Neural progenitor cell (in vitro differentiated cells): ENCODE measurements at places on chromosomes 1 and 21.

GRCh38 chr1:177239792-177240191 lies 69.0 kb downstream of the BRINP2 start:
- no peak overlapping the region for H3K27ac ChIP-seq
- H3K36me3 ChIP-seq, result no peaks in the 10 kb centered on the region
- no peak overlapping the region for H3K4me3 ChIP-seq
- H3K4me1 ChIP-seq, result peaks cover 5% of the 10 kb centered on the region
- DNase-seq, result no peak

- H3K4me3 ChIP-seq, result no peak overlapping the region
- H3K36me3 ChIP-seq, result no peaks in the 10 kb centered on the region
- DNase-seq, result no peak
- H3K27me3 ChIP-seq, result no peaks in the 10 kb centered on the region
- no peaks in the 10 kb centered on the region for H3K4me1 ChIP-seq
These were observed 18.1 kb upstream of the TENT5C start for GRCh38 chr1:117587499-117588356.

DNA sequence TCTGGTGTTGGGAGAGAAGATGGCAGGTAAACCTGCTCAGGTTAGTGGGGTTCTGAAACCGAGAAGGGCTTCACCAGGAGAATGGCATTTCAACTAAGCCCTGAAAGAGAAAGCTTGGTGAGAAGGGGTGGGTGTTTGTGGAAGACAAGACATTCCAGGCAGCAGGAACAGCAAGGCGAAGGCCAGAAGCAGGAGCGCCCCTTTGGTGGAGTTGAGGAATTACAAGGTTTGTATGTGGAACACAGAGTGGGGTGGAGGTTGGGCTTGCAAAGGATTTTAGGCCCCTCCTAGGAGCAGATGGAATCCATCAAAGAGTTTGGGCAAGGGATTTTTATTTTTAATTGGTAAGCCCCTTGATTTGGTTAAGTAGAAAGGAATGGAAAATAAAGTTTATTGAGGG lies 24.8 kb upstream of the ELOA start:
- H3K27me3 ChIP-seq, result no peaks in the 10 kb centered on the region
- DNase-seq, result peak; percentile 78
- H3K27ac ChIP-seq, result no peak overlapping the region
- no peak overlapping the region for H3K4me3 ChIP-seq

GRCh38 chr21:41707960-41708330 lies 58.9 kb downstream of the RIPK4 start:
- no peaks in the 10 kb centered on the region for H3K36me3 ChIP-seq
- no peak overlapping the region for H3K27ac ChIP-seq
- peaks cover 11% of the 10 kb centered on the region for H3K27me3 ChIP-seq
- no peak for DNase-seq
- H3K4me1 ChIP-seq, result peaks cover 12% of the 10 kb centered on the region

DNA sequence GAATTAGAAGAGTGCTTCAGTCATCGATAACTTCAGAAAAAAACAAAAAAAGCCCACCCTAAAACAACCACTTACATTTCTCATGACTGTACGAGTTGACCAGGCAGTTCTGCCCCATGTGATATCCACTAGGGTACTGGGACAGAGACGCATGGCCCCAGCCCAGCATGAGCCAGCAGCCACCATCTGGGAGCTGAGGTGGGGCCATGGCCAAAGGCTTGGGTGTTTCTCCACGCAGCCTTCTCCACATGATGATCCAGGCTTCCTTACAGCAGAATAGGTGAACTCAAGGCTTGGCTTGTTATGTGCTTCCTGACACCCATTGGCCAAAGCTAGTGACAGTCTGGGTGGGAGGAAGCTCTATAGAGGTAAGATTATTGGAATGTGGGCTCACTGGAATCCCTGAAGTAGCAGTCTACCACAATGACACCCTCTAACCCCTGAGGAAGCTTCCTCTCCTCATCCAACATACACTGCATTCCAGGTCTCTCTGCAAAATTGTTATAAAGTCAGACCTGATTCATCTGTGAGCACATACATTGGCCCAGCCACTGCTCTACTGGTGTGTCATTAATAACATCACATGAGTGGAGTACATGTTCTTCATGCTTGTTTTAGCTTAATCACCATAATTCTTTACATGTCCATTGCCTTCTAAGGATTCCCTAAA lies 66.3 kb upstream of the NTPCR start:
- no peak overlapping the region for H3K4me3 ChIP-seq
- no peaks in the 10 kb centered on the region for H3K36me3 ChIP-seq
- no peak overlapping the region for H3K27ac ChIP-seq
- H3K4me1 ChIP-seq, result no peaks in the 10 kb centered on the region

GRCh38 chr21:34513129-34513675 lies 1.2 kb upstream of the KCNE1 start:
- peaks cover 16% of the 10 kb centered on the region for H3K4me1 ChIP-seq
- peak; percentile 22 for DNase-seq
- no peaks in the 10 kb centered on the region for H3K36me3 ChIP-seq
- no peak overlapping the region for H3K4me3 ChIP-seq
- H3K27me3 ChIP-seq, result no peaks in the 10 kb centered on the region
- no peak overlapping the region for H3K27ac ChIP-seq

- no peaks in the 10 kb centered on the region for H3K4me1 ChIP-seq
- no peak overlapping the region for H3K4me3 ChIP-seq
- DNase-seq, result no peak
- no peak overlapping the region for H3K27ac ChIP-seq
- H3K36me3 ChIP-seq, result no peaks in the 10 kb centered on the region
- no peaks in the 10 kb centered on the region for H3K27me3 ChIP-seq
These were observed 75.4 kb downstream of the SLC25A24 start for GRCh38 chr1:108124622-108125311.

GRCh38 chr21:33980276-33980916 lies 64.8 kb upstream of the ATP5PO start:
- no peak overlapping the region for H3K27ac ChIP-seq
- H3K4me3 ChIP-seq, result no peak overlapping the region
- no peaks in the 10 kb centered on the region for H3K36me3 ChIP-seq
- H3K4me1 ChIP-seq, result peaks cover 15% of the 10 kb centered on the region
- H3K27me3 ChIP-seq, result no peaks in the 10 kb centered on the region
- DNase-seq, result no peak

DNA sequence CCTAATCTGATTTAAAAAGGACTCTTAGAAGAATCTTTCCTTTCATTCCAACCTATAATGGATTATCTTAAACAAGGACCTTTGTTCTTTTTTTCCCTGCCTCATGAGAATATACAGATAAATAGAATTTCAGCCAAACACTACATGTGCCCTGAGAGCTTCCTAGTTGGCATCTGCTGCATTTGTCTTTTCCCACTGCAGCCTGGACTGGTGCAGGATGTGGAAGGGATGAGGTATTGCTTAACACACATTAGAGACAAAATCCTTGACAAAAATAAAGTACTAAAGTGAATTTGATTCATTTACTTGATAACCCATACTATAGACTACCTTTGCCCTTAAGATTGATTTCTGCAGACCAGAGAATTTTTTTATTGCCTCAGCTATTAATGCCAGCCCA lies 59.5 kb downstream of the PALMD start:
- no peak overlapping the region for H3K27ac ChIP-seq
- no peaks in the 10 kb centered on the region for H3K27me3 ChIP-seq
- H3K4me3 ChIP-seq, result no peak overlapping the region
- H3K4me1 ChIP-seq, result no peaks in the 10 kb centered on the region

- no peak overlapping the region for H3K4me3 ChIP-seq
- H3K27ac ChIP-seq, result no peak overlapping the region
- H3K27me3 ChIP-seq, result no peaks in the 10 kb centered on the region
- H3K4me1 ChIP-seq, result peaks cover 13% of the 10 kb centered on the region
- no peak for DNase-seq
These were observed 21.9 kb upstream of the KCNE1 start for GRCh38 chr21:34533938-34534337.

DNA sequence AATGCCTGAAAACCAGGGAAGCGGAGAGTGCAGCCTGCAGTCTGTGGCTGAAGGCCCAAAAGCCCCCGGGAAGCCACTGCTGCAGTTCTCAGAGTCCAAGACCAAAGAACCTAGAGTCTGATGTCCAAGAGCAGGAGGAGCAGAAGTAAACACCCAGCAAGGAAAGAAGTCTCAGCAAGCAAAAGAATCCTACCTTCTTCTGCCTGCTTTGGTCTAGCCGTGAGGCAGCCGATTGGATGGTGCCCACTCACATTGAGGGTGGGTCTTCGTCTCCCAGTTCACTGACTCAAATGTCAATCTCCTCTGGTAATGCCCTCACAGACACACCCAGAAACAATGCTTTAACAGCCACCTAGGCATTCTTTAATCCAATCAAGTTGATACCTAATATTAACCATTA lies 217.5 kb downstream of the PLA2G4A start:
- peaks cover 16% of the 10 kb centered on the region for H3K4me1 ChIP-seq
- no peaks in the 10 kb centered on the region for H3K27me3 ChIP-seq
- no peak overlapping the region for H3K27ac ChIP-seq
- no peaks in the 10 kb centered on the region for H3K36me3 ChIP-seq
- H3K4me3 ChIP-seq, result no peak overlapping the region

GRCh38 chr21:33245289-33245918 lies 15.7 kb downstream of the IFNAR2 start:
- peaks cover 19% of the 10 kb centered on the region for H3K4me1 ChIP-seq
- H3K27me3 ChIP-seq, result no peaks in the 10 kb centered on the region
- DNase-seq, result peak; percentile 23
- peaks cover 6% of the 10 kb centered on the region for H3K36me3 ChIP-seq

DNA sequence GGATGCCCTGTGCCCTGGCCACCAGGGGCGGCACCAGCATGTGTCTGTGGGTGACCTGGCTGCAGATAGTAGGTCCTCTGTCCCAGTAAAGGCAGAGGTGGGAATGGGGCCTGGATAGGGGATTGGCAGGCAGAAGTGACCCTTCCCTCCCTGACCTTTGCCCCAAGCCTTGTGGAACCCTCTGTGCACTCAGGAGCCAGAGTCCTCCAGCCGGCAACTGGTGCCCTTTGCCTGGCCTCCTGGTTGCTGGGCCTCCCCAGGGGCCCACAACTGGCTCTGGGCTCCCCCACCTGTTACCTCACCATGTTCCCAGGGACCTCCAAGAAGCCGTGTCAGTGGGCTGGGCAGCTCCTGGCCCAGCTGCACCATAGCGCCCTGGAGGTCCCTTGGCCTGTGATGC lies 10.0 kb downstream of the PLCH2 start:
- H3K4me1 ChIP-seq, result no peaks in the 10 kb centered on the region
- H3K36me3 ChIP-seq, result no peaks in the 10 kb centered on the region
- no peak overlapping the region for H3K4me3 ChIP-seq
- DNase-seq, result no peak
- H3K27me3 ChIP-seq, result no peaks in the 10 kb centered on the region
